ENCODE measurements at places on chromosomes 2 and 18. TPM values are rescaled to one million over a fixed set of nuclear protein-coding genes. Genes with fewer than 3 reads are reported as not detected.

GRCh38 chr18:7812431-7813063, 245.4 kb downstream of the PTPRM start:
- no peak overlapping the region for H3K27ac ChIP-seq
- no peak for DNase-seq
- H3K4me1 ChIP-seq, result no peaks in the 10 kb centered on the region
- H3K36me3 ChIP-seq, result no peaks in the 10 kb centered on the region
- no peaks in the 10 kb centered on the region for H3K27me3 ChIP-seq
- no peak overlapping the region for H3K4me3 ChIP-seq

DNA sequence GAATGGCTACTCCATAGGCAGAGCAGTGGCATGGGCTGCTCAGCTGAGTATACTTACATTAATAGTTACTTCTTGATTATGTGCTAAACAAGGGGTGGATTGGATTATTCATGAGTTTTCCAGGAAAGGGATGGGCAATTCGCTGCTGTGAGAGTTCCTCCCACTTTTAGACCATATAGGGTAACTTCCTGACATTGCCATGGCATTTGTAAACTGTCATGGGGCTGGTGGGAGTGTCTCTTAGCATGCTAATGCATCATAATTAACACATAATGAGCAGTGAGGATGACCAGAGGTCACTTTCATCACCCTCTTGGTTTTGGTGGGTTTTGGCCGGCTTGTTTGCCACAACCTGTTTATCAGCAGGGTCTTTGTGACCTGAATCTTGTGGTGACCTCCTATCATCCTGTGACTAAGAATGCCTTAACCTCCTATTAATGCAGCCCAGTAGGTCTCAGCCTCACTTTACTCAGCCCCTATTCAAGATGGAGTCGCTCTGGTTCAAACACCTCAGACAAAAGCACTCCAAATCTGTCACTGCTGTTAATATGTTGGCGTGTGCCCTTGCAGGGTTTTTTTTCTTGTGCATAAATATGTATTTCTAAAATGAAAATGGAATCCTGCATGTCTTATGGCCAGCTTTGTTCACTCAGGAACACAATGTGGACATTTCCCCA, 56.0 kb downstream of the CYBRD1 start:
- H3K27ac ChIP-seq, result no peak overlapping the region
- peaks cover 5% of the 10 kb centered on the region for H3K4me1 ChIP-seq
- no peak for DNase-seq
- H3K4me3 ChIP-seq, result no peak overlapping the region

The KHK gene
- total RNA-seq, result 3.3 TPM

GRCh38 chr2:174829550-174829949, 65.3 kb upstream of the CHRNA1 start:
- H3K36me3 ChIP-seq, result no peaks in the 10 kb centered on the region
- no peak for DNase-seq
- no peaks in the 10 kb centered on the region for H3K4me1 ChIP-seq
- H3K27ac ChIP-seq, result no peak overlapping the region
- no peaks in the 10 kb centered on the region for H3K27me3 ChIP-seq
- H3K4me3 ChIP-seq, result no peak overlapping the region

The FEZ2 gene
- total RNA-seq, result 59.1 TPM

- H3K4me3 ChIP-seq, result no peak overlapping the region
- no peak overlapping the region for H3K27ac ChIP-seq
- H3K27me3 ChIP-seq, result no peaks in the 10 kb centered on the region
- no peaks in the 10 kb centered on the region for H3K4me1 ChIP-seq
Observed at GRCh38 chr2:219748671-219749570, 121.5 kb downstream of the SLC4A3 start.

The BOLL gene
- total RNA-seq, result not detected

The REG3G gene
- total RNA-seq, result not detected

The LOXHD1 gene
- 2.4 TPM for total RNA-seq

DNA sequence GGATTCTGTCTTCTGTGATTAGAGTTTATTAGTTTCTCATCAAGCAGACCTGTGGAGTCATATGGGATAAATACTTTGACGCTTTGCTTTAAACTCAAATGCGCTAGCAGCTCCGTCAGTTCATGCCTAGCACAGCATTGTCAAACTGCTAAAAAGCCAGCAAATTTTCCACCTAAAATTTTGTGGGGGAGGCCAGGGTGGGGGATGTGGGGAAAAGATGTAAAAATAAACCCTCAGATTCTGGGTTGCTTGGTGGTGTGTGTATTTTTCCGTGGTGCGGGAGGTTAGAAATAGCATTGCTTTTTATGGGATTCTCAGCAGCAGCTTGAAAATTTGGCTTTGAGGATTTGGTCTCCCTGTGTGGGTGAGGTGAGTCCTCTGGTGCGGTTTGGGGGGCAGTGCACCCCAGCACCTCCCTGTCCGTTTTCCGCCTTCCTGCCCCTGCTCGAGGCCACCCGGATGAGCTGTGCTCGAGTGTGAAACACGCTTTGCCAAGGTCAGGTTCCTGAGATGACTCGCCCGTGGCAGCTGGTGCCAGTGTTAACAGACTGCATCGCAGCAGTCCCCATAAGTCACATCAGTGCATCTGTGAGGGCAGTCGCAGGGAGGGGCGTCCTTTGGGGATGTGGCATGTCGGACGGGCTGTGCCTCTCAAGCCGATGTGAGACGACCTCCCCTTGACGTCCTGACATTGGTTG, 65.9 kb downstream of the LDLRAD4 start:
- peaks cover 41% of the 10 kb centered on the region for H3K4me1 ChIP-seq
- no peaks in the 10 kb centered on the region for H3K36me3 ChIP-seq
- no peaks in the 10 kb centered on the region for H3K27me3 ChIP-seq
- no peak overlapping the region for H3K4me3 ChIP-seq
- DNase-seq, result peak; percentile 85

- no peak for DNase-seq
- H3K36me3 ChIP-seq, result no peaks in the 10 kb centered on the region
- H3K27ac ChIP-seq, result no peak overlapping the region
- no peaks in the 10 kb centered on the region for H3K4me1 ChIP-seq
- H3K27me3 ChIP-seq, result no peaks in the 10 kb centered on the region
- no peak overlapping the region for H3K4me3 ChIP-seq
Observed at GRCh38 chr2:178962805-178963433, 87.0 kb downstream of the CCDC141 start.

DNA sequence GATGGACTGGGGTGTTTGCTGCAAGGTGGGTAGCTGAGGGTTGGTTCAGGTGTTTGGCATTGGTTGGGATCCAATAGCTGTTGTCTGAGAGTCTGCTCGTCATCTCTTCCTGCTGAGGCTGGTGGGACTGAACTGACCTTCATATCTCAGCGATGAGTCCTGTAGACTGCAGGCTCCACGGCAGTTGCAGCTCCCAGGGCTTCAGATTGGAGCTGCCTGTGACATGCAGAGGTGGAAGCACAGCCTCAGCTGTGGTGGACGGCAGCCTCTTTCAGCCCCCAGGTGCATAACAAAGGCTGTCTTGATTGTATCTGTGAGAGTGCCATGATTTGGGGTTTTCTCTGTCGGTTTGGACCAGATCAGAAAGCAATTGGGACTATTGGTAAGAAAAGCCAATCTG, 3.9 kb upstream of the IL1R2 start:
- no peaks in the 10 kb centered on the region for H3K36me3 ChIP-seq
- H3K4me1 ChIP-seq, result no peaks in the 10 kb centered on the region
- no peak for DNase-seq

DNA sequence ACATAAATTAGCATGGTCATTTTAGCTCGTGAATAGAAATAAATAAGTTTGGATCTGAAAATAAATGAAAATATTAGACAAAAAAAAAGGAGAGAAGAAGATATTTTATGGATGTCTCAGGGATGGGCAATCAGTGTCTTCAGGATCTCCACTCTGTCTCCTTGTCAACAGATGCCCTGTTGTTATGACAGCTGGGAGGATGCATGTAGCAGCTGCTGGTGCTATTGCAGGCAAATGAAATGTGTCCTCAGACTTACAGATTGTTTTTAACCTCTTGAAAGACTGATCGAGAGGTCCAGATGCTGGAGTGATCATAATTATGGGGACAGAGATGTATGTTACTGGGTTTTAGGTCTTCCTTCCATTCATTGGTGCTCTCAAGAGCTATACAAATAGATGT, 24.7 kb upstream of the ARL4C start:
- H3K36me3 ChIP-seq, result no peaks in the 10 kb centered on the region
- no peak for DNase-seq
- no peaks in the 10 kb centered on the region for H3K27me3 ChIP-seq
- H3K27ac ChIP-seq, result no peak overlapping the region

DNA sequence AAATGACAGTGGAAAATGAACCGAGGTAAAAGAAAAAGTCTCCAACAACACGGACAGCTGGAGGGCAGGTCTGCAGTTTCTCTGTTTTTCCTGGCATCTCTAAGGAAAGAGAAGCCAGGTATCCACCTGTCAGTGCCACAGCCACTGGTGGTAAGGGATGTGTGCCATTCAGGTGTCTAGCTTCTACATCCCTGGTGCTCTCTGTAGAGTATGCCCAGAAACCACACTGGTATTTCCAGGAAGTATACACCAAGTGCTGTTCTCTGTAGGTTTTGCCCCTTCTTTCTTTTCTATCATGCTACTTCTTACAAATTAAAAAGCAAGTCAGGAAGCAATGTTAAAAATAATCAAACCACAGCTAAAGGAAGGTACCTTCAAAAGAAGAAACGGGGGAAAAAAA, 7.6 kb upstream of the AGFG1 start:
- no peaks in the 10 kb centered on the region for H3K27me3 ChIP-seq
- no peak for DNase-seq
- H3K4me3 ChIP-seq, result no peak overlapping the region
- H3K27ac ChIP-seq, result no peak overlapping the region

The FASTKD1 gene
- total RNA-seq, result 21.6 TPM

The NPAS2 gene
- total RNA-seq, result 10.6 TPM

DNA sequence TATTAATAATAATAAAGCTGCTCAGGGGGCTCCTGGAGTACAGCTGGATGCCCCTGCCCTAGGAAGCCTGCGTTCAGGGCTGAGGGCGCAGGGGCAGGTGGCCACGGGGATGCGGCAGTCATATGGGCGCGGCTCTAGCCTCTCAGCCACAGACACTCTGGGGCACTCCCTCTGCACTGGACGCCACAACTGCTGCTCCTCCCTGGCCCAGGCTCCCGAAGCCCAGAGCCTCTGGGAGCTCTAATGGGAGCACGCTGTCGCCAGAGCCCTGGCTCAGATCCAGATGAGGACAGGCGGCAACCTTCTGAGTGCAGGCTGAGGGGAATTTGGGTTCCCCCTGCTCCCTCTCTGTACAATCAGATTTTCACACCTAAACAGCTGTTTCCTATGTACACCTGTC, 93.6 kb downstream of the MTCL1 start:
- no peaks in the 10 kb centered on the region for H3K36me3 ChIP-seq
- no peak overlapping the region for H3K4me3 ChIP-seq

DNA sequence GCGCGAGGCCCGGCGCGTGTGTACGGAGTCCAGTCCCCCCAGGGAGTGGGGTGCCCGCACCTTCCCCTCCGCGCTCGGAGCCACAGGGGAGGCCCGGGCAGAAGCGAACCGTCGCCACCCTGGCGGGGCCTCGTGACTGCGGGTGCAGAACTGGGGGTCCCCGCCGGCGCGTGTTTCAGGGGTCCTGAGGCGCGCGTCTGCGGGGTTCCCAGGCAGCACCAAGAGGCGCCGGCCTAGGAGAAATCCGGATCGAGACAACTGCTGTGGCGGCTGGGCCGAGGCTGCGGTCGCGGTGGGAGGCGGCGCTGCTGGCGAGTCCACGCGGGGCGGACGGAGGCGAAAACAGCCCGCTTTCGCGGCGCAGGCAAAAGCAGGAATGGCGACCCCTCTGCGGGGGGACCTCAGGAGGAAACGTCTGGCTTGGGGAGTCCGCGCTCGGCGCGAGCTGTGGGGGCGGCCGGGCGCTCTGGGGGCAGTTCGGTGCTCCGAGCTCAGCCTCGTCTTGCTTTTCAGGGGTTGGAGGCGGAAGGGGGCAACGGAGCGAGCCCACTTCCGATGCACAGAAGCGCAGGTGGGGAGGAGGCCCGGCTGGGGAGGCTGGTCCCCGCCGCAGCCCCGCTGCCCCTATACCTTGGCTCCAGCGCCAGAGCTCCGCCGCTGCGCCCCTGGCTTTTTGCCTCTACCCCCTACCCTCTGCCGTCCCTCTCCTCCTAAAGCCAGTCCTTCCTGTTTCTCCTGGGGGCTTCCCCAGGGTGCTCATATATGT, 81.5 kb upstream of the LDLRAD4 start:
- peaks cover 18% of the 10 kb centered on the region for H3K27me3 ChIP-seq
- H3K36me3 ChIP-seq, result no peaks in the 10 kb centered on the region
- peak; percentile 91 for DNase-seq

DNA sequence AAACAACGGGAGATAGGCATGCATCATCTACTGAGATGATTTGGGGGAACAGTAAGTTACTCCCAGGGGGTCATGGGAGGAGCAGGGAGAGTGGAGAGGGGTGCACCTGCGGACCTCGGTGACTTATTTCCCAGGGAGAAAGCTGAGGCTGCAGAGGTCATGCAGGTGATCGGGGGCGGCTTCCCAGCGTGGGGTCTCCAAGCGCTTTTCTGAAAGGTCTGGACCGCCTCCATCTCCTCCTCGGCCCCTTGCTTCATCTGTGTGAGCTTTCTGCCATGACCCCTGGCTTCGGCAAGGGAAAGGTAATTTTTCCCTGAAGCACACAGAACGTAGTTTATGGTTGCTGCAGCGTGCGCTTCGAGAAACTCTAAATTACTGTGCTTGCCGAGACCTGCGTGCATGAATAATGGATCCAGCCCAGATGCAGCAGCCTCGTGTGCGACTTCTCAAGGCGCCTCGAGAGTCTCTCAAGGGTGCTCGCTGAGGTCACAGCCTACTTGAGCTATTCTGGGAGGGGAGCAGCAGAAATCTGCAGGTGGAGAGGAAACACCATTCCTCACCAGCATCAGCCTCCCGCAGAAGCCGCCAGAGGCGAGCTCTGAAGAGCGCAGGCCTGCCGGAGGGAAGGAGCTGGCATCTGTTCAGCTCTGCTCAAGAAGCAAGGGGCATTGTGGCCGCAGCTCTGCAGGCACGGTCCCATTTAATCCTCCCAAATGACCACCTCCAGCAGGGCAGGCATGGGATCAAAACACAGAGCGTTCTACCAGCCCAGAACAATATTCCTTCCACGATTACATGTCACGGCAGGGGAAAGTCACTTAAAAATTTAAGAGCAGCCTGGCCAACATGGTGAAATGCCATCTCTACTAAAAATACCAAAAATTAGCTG, 308.4 kb upstream of the MYT1L start:
- no peak overlapping the region for H3K27ac ChIP-seq
- H3K4me1 ChIP-seq, result no peaks in the 10 kb centered on the region
- H3K27me3 ChIP-seq, result no peaks in the 10 kb centered on the region

GRCh38 chr18:3529077-3529476, 79.1 kb downstream of the TGIF1 start:
- H3K4me1 ChIP-seq, result peaks cover 17% of the 10 kb centered on the region
- DNase-seq, result no peak
- H3K27ac ChIP-seq, result no peak overlapping the region
- H3K27me3 ChIP-seq, result no peaks in the 10 kb centered on the region
- no peaks in the 10 kb centered on the region for H3K36me3 ChIP-seq
- no peak overlapping the region for H3K4me3 ChIP-seq

All from spleen (tissue), 13 donors.